Activated CD8-positive, alpha-beta memory T cell treated with anti-CD3 and anti-CD28 coated beads for 1 hour (primary cell): ENCODE measurements at places on chromosomes 7 and 10.

GRCh38 chr7:19378345-19378714 is 233.1 kb upstream of the FERD3L start:
- DNase-seq, result no peak

GRCh38 chr10:101939729-101940128 is 96.1 kb upstream of the KCNIP2 start:
- DNase-seq, result no peak

GRCh38 chr7:6650521-6651011 is 13.4 kb downstream of the ZNF316 start:
- DNase-seq, result no peak

DNA sequence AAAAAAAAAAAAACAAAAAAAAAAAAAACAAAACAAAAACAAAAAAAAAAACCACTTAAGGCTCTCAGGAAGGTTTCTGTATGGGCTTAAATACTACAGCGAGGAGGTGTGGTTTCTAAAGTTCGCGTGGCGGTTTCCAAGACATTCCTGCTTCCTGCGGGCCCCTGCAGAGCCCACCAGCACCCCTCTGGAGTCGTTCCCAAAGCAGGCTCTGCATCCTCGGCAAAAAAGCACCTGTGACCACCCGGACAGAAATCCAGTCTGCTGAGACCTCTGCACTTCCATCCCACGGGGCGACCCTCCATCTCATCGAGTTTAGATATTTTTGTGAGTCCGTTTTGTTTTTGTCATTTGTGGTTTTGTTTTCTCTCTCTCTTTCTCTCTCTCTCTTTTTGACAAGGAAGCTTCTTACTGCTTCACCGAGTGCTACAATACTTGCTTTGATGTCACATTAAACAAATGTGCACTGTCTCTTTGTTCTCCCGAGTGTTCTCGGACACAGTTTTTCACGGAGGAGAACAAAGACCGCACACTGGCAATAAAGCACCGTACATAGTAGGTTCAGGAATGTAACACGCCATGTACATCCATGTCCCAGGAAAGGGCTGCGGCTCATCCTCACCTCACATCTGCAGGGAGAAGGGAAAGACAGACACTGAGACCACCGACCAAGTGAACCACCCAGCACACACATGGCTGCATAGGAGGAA is 21.5 kb downstream of the PDGFA start:
- DNase-seq, result no peak
